ENCODE measurements at places on chromosomes 1 and 21. TPM values are rescaled to one million over a fixed set of nuclear protein-coding genes. Genes with fewer than 3 reads are reported as not detected.

DNA sequence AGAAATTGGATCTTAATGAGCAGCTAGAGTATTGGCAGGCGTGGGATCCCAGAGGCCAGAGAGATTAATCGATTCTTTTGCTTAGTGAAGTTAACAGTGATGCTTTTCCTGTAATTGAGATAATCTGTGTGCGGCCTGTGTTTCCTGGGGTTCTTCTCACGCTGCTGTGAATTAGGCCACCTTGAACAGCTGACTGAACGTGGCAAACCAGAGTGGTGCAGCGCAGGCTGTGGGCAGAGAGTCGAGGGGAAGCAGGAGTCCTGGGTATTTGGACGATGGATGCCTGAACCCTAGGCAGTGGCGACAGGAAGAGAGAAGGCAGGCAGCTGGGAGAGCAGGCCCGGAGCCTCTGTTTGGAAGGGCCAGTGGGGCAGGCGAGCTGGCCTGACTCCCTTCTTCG lies 51.7 kb downstream of the RYR2 start:
- DNase-seq, result no peak

- no peak for DNase-seq
Measured at GRCh38 chr1:41578712-41579335, 94.3 kb upstream of the EDN2 start.

- DNase-seq, result no peak
Measured at GRCh38 chr1:115694805-115695204, 53.0 kb downstream of the VANGL1 start.

DNA sequence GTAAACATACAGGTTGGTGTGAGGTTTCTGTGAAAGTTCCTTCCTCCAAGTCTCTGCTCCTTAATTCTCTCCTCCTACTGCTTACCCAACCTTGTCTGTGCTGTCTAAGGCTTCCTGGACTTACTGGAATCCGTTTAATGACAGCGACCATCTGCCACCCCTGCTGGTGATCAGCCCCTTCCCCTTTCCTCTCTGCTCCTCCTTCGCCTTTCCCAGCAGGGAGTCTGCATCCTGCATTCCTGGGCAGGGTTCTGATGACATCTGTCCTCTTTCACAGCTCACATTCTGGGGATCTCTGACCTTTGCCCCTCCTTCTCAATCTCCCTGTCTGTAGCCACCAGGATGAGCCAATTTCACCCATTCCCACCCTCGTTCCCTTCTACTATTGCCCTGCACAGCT lies 66.5 kb downstream of the KIRREL1 start:
- DNase-seq, result no peak

- no peak for DNase-seq
Measured at GRCh38 chr1:153655333-153655732, 3.2 kb upstream of the SNAPIN start.

Gene PPM1J
- 2.2 TPM for total RNA-seq

- DNase-seq, result no peak
Measured at GRCh38 chr21:44579056-44579832, 1.2 kb downstream of the KRTAP10-5 start.

Gene SEMA6C
- total RNA-seq, result 20.2 TPM
